A549 treated with GW870086 at 1 μM for 4 hours (cell line): ENCODE measurements at places on chromosomes 11 and 22. TPM values are rescaled to one million over a fixed set of nuclear protein-coding genes. Genes with fewer than 3 reads are reported as not detected.

The OR6T1 gene
- total RNA-seq, result not detected in 5 replicates

The SLC22A6 gene
- total RNA-seq, result not detected in 5 replicates

The GAL3ST3 gene
- not detected in 5 replicates for total RNA-seq

The RAC2 gene
- 0.14 to 0.43 TPM (median 0.22 TPM) in 4 of 5 replicates, not detected in the other for total RNA-seq

The NRIP3 gene
- total RNA-seq, result 0.63 to 1.1 TPM (median 0.92 TPM) in 5 replicates

The LYVE1 gene
- 0.27 to 0.84 TPM (median 0.51 TPM) in 5 replicates for total RNA-seq

The RDX gene
- total RNA-seq, result 82.3 to 140 TPM (median 126 TPM) in 5 replicates

The SLC7A4 gene
- not detected in 5 replicates for total RNA-seq

The BSCL2 gene
- 61.1 to 97.7 TPM (median 72.8 TPM) in 5 replicates for total RNA-seq
